Activated naive CD4-positive, alpha-beta T cell treated with anti-CD3 and anti-CD28 coated beads, Interleukin-2, amount 10 ng/mL, durations not matched to agents 5 hours and 36 hours (primary cell): ENCODE measurements at places on chromosomes 11 and 22. TPM values are rescaled to one million over a fixed set of nuclear protein-coding genes. Genes with fewer than 3 reads are reported as not detected.

Gene HBG1
- total RNA-seq: not detected

Gene PKNOX2
- total RNA-seq: not detected

Gene KLHL35
- 0.99 TPM for total RNA-seq

Gene OR2D2
- total RNA-seq: not detected

Gene CATSPER1
- not detected for total RNA-seq

Gene PDGFB
- 2.4 TPM for total RNA-seq

Gene USP47
- 35.7 TPM for total RNA-seq

Gene H19
- total RNA-seq: not detected

Gene PRR33
- total RNA-seq: 0.05 TPM

Gene MOV10L1
- not detected for total RNA-seq

Gene CASP5
- not detected for total RNA-seq

Gene KBTBD4
- total RNA-seq: 16.8 TPM
